ENCODE measurements at places on chromosomes 12 and 14.

DNA sequence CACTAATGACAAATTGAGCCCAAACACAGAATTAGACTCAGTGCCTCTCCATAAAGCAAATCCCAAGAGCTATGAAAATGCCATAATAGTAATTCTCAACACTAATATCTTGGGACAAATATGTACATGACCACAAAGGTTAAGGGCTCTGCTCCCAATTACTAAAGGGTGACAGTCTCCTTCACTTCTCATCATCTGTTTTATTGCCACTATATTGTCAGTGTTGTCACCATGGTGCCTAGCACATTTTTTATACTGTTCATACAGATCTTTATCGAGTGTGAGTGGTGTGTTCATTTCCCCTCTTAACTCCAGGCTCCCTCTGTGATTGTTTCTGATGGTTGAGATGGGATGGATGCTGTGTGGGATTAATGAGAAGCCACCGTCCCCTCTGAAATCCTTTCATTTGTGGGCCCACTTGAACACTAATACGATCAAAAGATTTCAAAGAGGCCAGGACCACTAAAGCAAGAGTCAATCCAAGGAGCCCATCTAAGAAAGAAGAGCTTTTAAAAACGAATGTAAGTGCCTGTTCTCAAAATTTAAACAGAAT, 277.7 kb downstream of the GXYLT1 start:
- DNase-seq, result no peak

GRCh38 chr12:52370926-52371608, 3.8 kb upstream of the KRT85 start:
- DNase-seq, result no peak

DNA sequence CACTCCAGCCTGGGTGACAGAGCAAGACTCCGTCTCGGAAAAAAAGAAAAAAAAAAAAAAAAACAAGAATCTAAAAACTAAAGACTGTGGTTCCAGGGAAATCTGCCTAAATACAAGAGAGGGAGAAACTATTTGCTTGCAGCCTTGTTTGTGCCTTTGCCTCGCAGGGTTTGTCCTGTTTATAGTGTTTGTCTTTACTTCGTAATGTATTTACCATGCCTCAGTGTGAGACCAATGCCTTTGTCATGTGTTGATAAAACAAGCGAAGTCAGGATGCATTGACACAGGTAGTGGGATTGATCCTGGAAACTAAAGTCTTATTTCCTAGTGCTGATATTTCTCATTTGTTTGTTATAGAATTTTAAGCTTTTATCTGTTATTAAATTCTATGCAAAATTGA, 199.0 kb downstream of the EXOC5 start:
- no peak for DNase-seq

DNA sequence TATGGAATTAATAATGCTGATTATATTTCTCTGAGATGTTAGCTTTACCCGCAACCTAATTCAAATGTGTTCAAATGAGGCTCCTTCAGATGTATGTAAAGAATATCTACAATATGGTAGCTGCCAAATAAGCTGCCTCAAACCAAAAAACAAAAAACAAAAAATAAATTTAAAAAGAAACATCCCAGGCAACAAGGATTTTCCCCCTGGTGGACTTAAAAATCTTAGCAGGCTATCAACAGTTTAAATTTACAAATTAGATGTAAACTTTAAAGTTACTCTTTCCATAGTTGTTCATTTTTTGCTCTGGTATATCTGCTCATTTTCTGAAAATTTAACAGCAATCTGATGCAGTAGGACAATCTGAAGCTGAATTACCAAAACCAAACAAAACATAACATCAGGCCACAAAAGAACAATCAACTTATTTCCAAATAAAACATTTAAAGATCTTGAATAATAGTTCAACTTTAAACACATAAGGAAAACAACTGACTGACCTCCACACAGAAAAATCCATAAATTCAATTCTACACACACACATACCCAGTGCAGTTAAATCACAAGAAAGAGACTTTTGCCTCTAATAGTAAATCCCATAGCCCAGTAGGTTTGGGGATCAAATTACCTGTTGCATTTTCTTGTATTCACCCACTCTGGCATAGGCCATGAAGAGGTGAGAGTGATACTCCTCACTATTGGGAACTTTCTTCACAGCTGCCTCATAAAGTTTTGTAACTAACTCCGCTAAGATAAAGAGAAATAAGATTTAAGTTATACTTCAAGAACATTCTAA, 21.3 kb downstream of the NAA25 start:
- DNase-seq, result no peak

GRCh38 chr14:79911744-79912143, 299.6 kb downstream of the DIO2 start:
- no peak for DNase-seq

DNA sequence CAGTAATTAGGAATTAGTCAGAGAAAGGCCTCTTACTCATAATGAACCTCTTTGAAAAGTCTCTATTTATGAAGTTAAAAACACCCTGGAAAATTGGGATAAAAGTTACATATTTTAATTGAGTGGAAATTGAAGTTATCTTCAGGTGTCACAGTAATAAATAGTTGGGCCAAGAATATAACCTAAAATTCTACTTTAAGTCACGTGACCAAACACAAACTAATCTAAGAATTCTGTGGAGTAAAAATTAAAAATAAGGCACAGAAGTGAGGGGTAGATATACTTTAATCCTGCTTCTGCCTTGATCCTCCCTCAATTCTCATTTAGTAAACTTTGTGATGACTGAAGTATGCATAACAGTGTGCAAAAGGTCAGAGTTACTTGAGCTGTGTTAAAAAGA, 226.4 kb downstream of the NAV3 start:
- DNase-seq, result no peak

DNA sequence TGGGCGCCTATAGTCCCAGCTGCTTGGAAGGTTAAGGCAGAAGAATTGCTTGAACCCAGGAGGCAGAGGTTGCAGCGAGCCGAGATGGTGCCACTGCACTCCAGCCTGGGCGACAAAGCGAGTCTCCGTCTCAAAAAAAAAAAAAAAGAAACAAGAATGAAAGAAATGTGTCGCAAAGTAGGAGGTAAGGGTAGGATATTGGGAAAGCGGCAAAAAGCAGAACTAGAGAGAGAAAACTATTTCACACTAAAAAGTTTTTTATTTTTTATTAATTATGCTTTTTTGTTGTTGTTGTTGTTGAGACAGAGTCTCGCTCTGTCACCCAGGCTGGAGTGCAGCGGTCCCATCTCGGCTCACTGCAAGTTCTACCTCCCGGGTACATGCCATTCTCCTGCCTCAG, 17.7 kb downstream of the SBNO1 start:
- DNase-seq, result no peak

DNA sequence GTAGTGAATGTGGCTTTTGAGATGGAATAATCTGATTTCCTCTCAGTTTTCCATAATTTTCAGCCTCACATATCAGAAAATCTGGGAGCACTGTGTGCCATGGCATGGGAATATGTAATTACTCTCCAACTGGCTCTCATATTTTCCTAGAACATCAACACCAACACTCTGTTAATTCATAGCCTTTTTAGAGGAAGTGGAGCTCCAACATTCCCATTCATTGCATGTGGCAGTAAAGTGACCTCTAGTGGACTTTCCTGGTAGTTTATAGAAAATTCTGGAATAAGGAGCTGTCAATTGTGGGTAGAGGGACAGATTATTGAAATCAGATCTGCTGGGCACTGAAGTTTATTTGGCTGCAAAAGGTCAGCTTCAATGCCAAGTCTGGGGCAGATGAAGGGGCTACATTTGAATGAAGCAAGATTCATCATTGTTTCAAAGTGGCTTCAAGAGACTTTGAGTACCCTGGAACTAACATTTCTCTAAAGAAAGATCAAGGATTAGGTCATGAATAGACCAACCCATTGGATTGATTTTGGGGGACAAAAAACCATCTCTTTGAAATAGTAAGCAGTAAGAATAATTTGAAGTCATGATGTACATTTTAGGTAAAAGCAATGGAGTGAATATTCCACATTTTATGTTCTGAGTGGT, 23.6 kb upstream of the USP44 start:
- no peak for DNase-seq

DNA sequence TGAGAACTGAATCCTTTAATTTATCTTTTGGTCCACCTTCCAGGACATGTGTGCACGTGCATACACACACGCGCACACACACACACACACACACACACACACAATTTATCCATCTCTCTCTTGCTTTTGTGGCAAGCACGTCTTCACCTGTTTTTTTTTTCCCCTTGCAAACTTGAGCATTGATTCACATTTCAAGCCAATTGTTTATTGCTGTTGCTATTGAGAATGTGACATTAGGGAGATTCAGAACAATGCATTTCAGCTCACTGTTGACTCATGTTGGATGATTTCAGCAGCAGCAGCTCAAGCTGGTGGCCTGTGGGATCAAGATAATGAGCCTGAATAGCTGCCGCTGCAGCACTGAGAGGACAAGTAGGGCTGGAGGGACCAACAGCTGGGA, 128.9 kb downstream of the SNAPC1 start:
- DNase-seq, result no peak

DNA sequence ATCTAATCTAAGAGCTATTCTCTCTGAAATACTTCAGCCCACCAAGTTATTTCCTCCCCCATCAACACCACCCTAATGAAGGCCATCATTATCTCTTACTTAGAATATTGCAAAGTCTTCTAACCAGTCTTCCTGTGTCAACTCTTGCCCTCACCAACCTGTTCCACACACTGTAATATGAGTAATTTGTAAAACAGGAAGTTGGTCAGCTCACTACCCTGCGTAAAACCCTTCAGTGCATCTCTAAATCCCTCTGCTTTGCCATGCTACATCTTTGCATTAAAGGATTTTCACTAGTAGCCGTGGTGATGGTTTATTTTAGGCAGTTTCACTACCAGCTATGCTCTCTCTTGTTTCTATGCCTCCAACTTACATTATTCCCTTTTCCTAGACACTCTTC, 70.0 kb downstream of the KIF21A start:
- DNase-seq, result no peak

- no peak for DNase-seq
Observed at GRCh38 chr12:1919763-1920162, 1.3 kb upstream of the CACNA2D4 start.

DNA sequence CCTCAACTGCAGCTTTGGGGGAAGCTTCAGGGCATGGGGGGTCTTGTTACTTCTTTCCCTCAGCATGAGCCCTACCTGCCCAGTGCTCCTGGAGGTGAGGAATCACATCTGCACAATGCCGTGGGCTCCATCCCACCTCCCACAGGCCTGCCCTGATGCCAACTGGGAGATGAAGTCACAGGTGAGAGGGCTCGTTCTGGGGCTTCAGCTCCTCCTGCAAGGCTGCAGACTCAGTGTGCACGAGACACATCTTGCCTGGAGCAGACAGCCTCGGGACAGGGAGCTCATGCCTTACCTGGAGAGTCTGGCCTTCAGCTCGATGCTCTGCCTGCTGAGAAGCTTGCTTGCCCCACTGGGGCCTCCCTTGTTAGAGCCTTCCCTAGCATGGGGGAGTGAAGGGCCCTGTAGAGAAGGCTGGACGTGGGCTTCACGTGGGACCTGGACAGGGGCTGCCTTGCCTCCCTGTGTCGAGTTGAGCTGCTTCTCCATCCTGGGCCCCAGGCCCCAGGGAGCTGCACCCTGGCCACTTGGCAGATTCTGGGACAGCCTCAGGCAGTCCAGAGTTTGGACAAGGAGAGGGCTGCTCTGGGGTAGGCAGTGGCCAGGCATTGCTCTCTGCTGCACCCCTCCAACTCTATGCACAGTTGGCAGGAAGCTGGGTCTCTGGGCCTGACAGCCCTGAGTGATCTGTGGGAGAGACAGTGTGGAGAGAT, 171.4 kb downstream of the KIF26A start:
- no peak for DNase-seq

DNA sequence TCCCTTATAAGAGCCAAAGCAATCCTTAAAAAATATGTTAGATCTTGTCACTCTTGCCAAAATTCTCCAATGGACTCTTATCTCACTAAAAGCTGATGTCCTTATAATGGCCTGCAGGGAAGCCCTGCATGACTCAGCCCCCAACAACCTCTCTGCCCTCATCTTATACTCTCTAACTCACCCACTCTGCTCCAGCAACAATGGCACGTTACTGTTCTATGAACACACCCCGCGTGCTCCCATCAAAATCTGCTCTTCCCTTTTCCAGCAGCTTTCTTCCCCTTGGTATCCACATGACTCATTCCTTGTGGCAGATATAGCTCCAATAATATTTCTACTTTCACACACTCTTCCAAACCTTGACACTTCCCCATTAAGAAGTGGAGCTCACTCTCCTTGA, 108.1 kb downstream of the DENND5B start:
- DNase-seq, result no peak

DNA sequence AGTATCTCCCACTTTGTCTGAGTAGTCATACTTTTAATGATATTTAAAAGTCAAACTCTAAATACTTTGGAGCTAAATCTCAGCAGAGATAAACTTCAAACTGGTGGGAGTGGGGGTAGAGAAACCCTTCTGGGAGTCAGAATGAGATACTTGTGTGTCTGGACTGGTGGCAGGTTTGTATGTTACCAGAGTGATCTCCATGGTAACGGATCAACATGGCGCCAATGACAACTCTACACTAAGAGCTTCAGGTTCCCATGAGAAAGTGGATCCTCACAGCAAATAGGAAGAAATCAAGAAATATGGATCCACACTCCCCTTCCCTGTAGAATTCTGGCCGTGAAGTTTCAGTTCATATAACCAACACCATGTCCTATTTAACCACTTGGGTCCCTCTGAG, 121.9 kb downstream of the ETV6 start:
- no peak for DNase-seq

- no peak for DNase-seq
Observed at GRCh38 chr12:4293299-4293965, 19.9 kb downstream of the CCND2 start.

DNA sequence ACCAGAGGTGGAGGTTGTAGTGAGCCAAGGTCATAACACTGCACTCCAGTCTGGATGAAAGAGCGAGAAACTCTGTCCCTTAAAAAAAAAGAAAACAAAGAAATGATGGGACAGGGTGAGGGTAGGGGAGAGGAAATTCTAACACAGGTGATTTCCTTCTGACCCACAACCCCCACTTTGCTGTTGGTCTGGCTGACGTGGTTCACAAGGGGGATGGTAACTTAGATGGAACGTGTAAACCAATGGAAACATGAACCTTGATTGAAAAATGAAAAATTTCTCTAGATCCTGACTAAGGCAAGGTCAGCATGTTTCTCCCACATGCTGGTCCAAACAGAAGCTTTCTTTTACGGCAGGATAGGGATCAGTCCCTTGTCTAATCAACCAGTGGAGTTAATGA, 15.8 kb upstream of the RIOX1 start:
- no peak for DNase-seq

- DNase-seq, result no peak
Observed at GRCh38 chr14:80017795-80018194, 193.5 kb downstream of the DIO2 start.

- no peak for DNase-seq
Observed at GRCh38 chr14:59224341-59224740, 35.9 kb downstream of the DAAM1 start.
